ENCODE measurements at places on chromosomes 2 and 18. TPM values are rescaled to one million over a fixed set of nuclear protein-coding genes. Genes with fewer than 3 reads are reported as not detected.

DNA sequence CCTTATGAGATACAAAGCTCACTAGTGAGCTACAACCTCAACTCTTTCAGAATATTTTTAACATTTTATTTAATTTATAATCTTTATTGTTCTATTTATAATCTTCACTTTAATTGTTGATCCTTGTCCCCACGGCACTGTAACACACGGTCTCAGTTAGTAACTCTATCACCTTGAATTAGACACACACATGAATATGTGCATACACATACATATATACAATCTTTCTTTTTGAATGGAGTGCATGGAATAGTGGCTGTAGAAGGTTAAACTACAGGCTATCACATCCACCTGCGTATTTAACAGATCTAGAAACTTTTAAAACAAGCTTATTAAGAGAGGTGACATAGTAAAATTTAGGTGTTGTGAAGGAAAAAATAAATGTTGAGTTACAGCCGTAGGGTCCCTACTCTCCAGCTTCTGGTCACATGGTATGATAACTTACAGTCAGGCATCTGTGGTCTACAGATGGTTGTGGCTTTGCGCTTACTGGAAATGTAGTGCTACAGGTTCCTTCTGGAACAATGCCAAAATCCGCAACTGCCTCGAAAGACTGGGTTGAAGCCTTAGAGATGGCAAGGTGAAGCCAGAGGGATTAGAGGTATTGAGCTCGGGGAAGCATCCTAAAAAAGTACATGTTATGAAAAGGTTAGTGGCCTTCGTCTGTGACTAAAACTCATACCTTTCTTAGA, 1324.1 kb upstream of the SLC39A10 start:
- DNase-seq = no peak

- DNase-seq = no peak
These were observed 235.5 kb downstream of the THSD7B start for GRCh38 chr2:137000811-137001210.

DNA sequence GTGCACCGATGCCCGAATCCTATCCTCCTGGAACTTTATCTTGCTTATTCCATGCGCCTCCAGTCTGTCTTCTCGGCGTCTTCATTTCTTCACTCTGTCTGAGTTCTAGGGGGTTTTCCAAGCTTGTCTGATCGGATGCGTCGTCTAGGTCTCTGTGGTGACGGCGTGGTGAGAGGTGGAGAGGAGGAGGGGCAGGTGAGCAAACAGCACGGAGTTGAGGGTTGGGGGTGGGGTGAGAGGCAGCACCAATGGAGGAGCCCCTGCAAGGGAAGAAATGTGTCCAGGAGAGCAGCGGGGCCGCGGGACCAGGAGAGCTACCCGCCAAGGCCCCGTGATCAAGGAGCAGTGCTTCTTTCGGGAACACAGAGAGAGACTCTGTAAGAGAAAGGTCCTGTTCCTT, 131.3 kb upstream of the TWIST2 start:
- DNase-seq = no peak

DNA sequence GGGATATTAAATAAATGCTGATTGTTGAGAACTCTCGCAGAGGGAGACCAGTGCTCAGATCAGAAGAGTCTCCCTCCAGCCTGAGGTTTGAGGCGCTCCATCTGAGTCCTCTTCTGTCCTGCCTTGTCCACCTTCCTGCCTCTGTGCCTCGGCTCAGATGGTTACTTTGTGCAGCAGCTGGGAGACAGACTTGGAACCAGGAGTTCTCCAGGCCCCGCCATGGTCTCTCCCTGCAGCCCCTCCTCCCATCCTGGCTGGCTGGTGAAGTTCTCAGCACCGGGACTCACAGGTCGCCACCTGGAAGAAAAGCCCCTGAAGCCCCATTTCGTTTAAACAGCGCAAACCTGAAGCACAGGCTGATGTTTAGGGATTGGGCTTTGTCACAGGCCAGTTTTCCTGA, 60.6 kb downstream of the DDX1 start:
- DNase-seq = no peak

GRCh38 chr18:68301441-68301840, 413.5 kb downstream of the TMX3 start:
- DNase-seq = no peak

- peak; percentile 71 for DNase-seq
These were observed 30.6 kb upstream of the TMBIM1 start for GRCh38 chr2:218322768-218323525.

GRCh38 chr2:44839370-44839769, 102.1 kb upstream of the SIX3 start:
- no peak for DNase-seq

DNA sequence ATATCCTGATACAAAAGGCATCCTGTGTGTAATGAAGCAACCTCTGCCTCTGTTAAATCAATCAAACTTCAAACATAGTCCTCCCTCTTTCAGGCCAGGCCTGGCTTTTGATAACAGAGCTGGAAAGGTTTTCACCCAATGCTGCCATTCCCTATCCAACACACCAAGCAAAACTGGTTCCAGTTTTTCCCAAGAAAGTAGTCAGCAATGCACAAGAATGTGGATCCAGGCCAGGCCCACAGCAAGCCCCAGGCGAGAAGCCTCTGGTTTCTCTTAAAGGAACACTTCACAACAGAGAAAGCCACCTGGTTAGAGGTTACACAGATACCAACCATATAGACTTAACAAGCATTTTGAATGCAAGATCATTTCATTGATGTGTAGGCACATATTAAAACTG, 49.2 kb upstream of the CCDC150 start:
- DNase-seq = no peak

DNA sequence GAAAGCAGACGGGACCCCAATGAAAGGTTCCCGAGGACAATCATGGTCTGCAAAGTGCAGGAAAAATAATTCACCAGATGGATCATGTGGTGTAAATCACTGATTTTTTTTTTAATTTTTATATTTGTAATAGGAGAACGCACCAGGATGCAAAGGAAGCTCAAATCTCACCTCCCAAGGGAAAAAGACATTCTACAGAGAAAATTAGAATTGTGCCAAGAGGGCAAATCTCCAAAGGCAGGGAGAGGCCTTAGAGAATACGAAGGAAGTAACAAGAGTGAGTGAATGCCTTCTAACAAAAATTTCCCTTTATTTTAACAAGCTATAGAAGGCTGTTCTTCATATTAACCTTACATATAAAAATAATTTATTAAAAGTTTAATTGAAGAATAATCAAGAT, 90.9 kb downstream of the ANKRD44 start:
- no peak for DNase-seq

GRCh38 chr18:22040533-22040932, 128.9 kb upstream of the GATA6 start:
- DNase-seq = no peak

DNA sequence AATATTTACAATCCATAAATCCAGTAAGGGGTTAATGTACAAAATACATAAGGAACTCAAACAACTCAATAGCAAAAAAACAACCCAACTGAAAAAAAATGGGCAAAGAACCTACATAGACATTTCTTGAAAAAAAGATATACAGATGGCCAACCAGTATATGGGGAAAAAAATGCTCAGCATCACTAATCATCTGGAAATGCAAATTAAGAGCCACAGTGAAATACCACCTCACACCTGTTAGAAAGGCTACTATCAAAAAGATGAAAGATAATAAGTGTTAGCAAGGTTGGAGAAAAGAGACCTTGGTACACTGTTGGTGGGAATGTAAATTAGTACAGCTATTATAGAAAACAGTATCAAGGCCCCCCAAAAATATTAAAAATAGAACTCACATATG, 14.6 kb downstream of the AP1S3 start:
- DNase-seq = no peak

- no peak for DNase-seq
These were observed 10.6 kb upstream of the MALL start for GRCh38 chr2:110126086-110126773.

DNA sequence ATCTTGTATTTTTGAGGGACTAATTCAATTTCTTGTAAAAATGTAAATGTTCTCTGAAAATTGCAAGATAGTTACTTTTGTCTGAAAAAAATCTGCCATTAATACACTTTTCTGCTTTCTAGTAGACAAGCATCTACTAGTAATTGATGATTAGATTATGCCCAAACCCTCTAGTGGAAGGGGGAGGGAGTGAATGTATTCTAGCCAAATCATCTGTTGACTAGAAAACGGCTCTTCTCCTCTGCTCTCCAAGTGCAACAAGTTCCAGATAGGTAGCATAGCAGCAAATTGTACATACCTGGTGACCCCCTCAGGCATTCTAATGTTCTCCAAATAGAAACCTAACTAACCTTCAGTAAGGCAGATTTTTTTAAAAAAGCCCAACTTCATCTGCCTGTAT, 58.6 kb downstream of the RELCH start:
- DNase-seq = no peak

GRCh38 chr2:237939251-237939650, 27.6 kb upstream of the UBE2F start:
- DNase-seq = no peak

- DNase-seq = no peak
These were observed 758 bp downstream of the LYPD1 start for GRCh38 chr2:132668987-132669907.

GRCh38 chr2:19848952-19849351, 52.8 kb downstream of the TTC32 start:
- DNase-seq = no peak

DNA sequence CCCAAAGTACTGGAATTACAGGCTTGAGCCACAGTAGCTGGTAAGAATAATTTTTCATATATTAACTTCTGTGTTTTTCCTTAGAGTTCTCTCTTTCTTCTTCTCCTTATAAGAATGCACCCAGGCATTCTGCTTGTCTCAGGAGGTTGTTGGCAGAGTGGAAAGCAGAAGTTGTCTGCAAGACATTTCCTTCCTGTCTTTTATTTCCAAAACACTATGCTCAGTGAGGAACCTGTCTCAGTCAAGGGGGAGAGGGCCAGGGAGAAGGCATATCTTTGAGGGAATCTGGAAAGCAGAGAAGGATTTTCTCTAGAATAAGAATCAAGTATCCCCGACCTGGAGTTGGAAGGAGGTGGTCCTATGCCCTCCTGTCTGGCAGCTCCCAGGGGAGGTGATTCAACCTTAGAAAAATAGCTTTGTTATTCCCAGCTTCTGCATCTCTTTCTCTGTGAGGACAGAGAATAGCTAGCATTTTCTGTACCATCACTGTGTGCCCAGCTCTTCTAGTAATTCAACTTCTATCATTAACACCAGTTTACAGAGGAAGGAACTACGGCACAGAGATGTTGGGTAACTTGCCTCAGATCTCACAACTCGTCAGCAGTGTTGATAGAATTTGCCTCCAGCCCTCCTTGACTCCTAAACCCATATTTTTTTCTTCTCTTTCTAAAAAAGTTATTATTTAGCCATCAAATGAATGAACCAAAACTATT, 3.8 kb upstream of the LPIN2 start:
- no peak for DNase-seq

- no peak for DNase-seq
These were observed 182.3 kb downstream of the RDH14 start for GRCh38 chr2:18378020-18378653.

GRCh38 chr2:138034536-138034935, 70.3 kb downstream of the HNMT start:
- no peak for DNase-seq

GRCh38 chr2:109284826-109285225, 155.8 kb downstream of the SH3RF3 start:
- DNase-seq = peak; percentile 81

- DNase-seq = no peak
These were observed 40.0 kb upstream of the GLS start for GRCh38 chr2:190840569-190841172.

The GPR35 gene
- total RNA-seq = 0.36 TPM

The MYO1B gene
- 8.6 TPM for total RNA-seq

The SLC9A4 gene
- total RNA-seq = not detected

The FBXO41 gene
- 0.22 TPM for total RNA-seq

The MZT2B gene
- 127 TPM for total RNA-seq

The PPM1G gene
- 66.2 TPM for total RNA-seq

The TNFAIP6 gene
- total RNA-seq = 1.1 TPM

Measured in psoas muscle (tissue), 8 donors.